ENCODE measurements at places on chromosomes 12 and 14.

DNA sequence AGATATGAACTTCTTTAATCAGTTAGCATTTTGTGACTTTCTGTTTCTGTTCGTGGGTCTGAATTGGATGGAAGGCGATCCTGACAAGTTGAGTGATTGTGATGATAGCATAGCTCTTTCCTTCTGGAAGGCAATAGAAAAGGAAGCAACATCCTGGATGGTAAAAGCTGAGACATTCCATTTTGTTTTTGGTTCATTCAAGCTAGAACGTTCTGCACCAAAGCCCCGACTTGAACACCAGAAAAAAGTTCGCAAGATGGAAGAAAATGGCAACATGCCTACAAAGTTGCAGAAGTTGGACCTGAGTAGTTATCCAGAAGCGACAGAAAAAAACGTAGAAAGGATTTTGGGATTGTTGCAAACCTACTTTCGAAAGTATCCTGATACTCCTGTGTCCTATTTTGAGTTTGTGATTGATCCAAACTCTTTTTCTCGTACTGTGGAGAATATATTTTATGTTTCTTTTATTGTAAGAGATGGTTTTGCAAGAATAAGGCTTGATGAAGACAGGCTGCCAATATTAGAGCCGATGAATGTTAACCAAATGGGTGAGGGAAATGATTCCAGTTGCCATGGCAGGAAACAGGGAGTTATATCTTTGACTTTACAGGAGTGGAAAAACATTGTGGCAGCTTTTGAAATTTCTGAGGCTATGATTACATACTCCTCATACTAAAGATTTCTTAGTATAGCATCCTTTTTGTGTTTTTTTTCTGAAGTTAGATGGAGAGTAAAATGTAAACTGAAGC is 896 bp downstream of the EID3 start:
- DNase-seq = no peak

DNA sequence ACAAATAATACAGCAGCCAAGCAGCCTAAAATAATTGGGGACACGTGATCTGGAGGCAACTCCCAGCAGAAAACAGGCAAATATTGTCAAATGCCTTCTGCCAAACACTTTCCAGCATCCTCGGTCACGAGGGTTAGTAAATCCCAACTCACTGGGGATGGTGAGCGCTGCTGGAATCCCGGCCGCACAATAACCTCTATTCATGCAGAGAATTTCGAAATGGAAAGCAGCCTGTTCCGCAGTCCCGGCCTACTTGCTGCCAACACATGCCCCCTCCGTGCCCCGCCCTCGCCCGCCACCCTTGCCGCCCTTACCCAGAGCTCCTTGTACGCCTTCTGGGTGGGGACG is 62.2 kb downstream of the RFX4 start:
- no peak for DNase-seq

GRCh38 chr12:52321418-52321817 is 220 bp upstream of the KRT83 start:
- DNase-seq = no peak

- no peak for DNase-seq
Observed at GRCh38 chr12:55862286-55862685, 19.6 kb upstream of the MMP19 start.

DNA sequence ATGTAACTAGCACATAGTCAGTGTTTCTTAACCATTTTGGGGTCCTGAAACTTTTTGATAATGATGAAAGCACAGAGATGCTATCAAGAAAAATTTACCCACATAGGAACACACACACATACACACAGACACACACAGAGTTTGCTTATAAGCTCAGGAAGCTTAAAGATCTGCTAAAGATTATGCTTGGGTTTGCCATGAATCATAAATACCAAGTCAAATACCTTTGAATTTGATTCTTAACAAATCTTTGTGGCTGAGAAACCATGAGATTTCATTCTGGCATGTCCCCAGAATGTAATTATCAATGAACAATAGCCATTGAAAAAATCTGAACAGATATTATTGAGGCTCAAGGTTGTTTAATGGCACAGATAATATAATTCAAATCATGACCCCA is 89.2 kb downstream of the NTS start:
- no peak for DNase-seq

GRCh38 chr14:64671591-64671990 is 32.6 kb upstream of the PLEKHG3 start:
- DNase-seq = no peak

- no peak for DNase-seq
Observed at GRCh38 chr14:38042322-38042721, 165.4 kb upstream of the SSTR1 start.

- no peak for DNase-seq
Observed at GRCh38 chr12:5872745-5873144, 72.3 kb downstream of the ANO2 start.

DNA sequence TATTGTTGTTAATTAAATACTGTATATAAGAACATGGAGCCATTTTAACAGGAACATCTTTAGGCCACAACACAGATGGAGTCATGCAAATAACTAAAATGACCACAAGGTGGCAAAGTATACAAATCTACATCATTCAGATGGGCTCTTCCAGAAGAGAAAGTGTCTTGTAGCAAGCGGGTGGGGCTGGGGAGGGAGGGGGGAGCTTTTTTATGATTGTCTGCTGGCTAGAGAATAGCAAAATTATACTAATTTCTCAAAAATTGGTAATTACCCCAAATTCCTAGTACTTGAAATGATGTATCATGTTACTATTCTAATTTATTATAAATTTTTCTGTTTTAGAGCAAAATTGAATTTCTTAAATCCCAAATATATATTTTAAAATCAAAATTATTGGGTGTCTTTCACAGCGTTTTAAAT is 378.7 kb downstream of the PRKD1 start:
- DNase-seq = no peak

DNA sequence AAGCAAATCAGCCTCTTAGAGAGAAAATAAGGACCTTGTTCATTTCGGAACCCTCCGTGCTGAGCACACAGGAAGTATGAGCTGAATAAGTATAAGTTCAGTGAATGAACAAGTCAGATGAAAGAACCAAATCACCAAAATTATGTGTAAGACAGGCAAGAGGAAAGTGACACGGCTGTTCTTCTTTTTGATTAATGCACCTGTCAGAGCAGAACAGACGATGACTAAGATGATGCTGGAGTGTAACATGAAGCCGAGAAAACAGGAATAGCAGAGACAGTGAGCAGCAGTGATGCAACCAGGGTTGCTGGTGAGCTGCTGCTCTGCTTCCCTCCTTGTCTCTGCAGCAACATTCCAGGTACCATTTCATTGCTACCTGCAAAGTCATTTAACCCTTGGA is 861.1 kb downstream of the GALC start:
- DNase-seq = no peak

DNA sequence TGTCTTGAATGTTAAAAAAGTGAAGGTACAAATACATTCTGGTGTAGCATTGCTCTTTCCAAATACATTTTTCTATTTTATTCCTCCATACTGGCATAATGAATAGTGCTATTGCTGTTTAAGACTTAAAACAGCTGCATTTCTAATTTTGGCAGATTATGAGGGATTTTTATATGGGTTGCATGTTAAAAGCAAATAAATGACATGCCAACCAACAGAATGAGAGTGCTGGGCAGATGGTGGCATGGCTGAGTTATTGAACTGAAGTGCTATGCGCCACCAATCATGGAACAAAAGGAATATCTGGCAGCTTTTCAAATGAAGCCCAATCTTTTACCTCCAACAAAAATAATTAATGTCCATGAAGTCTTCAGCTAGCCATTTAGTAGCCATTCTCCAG is 215.0 kb downstream of the PRKD1 start:
- no peak for DNase-seq

GRCh38 chr14:21308132-21308478 is 28.2 kb downstream of the RPGRIP1 start:
- DNase-seq = no peak

- no peak for DNase-seq
Observed at GRCh38 chr12:69922999-69923398, 98.0 kb downstream of the MYRFL start.

GRCh38 chr12:88299567-88300101 is 157.5 kb downstream of the TMTC3 start:
- no peak for DNase-seq

DNA sequence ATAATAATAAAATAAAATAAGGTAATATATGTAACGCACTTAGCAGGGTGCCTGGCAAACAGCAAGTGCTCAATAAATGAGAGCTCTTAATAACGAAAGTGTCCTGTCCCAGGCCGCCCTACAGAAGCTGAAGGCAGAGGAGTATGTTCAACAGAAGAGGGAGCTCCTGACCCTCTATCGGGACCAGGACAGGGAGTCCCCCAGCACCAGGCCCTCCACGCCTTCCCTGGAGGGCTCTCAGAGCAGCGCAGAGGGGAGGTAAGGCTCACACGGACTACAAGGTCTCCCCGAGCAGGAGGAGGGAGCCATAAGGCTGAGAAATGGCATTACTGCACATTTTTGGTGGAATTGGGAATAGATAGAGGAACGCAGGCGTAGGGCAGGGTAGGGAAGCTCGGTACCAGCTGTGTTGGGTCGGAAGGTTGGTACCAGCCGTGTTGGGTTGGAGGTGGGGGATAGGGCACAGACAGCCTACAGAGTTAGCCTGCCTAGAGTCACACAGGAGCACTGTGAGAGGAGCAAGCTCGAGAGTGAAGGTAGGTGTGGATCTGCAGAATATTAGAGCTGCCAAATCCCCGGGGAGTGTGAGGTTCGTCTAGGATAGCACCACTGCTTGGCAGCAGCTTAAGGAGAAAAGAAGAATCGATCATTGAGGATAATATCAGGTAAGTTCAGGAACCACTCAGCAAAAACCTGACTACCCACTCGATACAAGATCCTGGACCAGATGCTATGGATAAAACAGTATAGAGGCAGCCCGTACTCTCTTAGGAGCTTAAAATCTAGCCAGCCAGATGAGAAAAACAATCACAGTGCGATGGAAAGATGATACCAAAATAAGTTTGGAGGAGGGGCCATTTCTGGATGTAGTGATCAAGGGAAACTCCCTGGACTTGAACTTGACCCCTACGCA is 15.3 kb downstream of the TNFRSF1A start:
- no peak for DNase-seq

Data from stimulated activated CD8-positive, alpha-beta memory T cell treated with anti-CD3 and anti-CD28 coated beads, Interleukin-7, amount 100 ng/mL, for 24 hours (primary cell).